NCI-H187 (cell line): ENCODE measurements at places on chromosomes 5 and 9.

DNA sequence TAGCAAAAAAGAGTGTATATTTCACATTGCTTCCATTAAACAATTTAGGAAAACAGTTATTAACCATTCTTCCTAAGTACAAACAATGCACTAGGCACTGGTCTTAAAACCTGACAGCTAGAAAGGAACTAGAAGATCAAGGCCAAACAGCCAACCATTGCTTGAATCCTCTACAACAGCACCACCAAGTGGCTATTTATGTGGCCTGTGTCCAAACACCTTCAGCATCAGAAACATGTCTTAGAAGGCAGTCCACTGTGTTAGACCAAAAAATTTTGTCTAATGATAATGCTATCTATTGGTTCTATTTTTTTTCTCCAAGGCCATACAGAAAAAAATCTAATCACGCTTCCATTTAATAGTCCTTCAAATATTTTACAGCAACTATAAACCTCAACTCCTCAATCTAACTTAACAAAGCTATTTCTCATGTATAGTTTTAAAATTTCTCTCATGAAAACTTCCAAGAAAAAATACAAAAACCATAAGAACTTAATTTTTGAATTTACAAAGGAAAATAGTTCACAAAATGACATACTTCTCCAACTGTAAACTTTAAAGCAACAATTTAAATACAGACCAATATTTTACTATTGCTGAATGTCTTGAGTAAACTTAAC is 36.1 kb downstream of the CAAP1 start:
- peak; percentile 1 for DNase-seq

DNA sequence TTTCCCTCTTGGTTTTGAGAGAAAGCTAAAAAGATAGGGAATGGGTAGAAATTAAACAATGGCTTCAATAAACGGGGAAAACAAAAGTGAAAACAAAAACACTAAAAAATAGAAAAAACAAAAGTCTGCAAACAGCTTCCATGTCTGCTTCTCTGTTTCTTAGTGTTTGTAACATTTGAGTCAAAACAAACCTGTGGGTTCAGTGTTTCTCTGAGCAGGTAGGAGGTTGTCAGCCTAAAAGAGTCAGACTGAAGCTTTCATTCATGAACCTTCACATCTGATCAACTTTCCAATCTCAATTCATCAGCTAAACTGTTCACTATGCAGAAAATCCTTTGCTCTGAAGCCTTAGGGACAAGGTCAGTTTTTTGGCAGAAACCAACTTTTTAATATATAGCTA is 102.5 kb upstream of the ADAMTS16 start:
- no peak for DNase-seq

GRCh38 chr5:32278406-32278805 is 34.3 kb downstream of the MTMR12 start:
- DNase-seq, result no peak

GRCh38 chr9:93659837-93660177 is 83.4 kb downstream of the PHF2 start:
- DNase-seq, result no peak

- no peak for DNase-seq
These were observed 303.8 kb upstream of the PRR16 start for GRCh38 chr5:120160124-120160895.

DNA sequence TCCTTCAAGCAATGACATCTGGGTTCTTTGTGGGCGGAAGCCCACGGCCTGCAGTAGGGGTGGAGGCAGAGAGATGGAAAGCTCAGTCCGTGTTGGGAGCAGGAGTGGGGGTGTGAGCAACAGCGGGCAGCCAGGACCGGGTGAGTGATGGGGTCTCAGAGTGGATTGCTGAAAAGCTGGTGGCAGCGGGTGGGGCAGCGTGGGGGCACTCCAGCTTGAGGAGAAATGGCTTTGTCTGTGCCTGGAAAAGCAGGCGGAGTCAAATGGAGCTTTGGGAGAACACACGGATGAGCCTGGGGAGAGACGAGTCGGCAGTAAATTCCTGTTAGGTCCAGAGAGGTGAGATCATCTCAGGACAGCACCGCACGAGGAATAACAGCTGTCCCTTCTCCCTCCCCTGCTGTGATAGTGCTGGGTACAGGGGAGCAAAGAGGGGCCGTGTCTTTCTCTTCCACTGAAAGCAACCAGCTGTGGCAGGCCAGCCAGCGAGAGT is 42.1 kb downstream of the CACNA1B start:
- no peak for DNase-seq

DNA sequence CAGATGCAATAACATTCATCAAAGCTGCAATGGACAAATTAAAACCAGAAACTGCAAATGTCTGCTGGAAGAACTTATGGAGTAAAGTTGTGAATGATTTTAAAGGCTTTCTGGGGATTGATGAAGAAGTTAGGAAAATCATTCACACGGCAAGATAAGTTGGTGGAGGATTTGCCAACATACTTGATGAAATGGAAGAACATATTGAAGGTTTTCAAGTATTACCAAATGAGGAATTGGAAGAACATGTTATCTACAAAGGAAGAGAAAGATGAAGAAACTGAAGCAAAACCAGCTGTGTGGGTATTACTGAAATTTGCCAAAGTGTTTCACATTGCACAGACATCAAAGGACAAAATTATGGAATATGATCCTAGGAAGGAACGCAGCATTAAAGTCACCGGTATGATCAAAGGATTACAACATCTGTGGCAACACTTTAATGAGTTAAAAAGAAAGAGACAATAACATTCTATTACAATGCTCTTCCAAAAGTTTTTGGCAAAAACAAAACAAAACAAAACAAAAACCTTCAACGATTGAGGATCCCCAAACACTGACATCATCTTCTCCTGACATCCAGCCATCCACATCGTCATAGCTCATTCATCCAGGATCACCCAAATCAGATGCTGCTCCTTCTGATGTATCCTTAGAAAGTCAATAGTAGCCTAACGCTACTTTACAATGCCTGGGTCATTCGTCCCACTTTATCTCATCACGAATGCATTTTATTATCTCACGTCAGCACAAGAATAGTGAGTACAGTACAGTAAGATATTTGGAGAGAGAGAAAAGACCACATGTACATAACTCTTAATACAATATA is 61.3 kb upstream of the SMC5 start:
- no peak for DNase-seq

DNA sequence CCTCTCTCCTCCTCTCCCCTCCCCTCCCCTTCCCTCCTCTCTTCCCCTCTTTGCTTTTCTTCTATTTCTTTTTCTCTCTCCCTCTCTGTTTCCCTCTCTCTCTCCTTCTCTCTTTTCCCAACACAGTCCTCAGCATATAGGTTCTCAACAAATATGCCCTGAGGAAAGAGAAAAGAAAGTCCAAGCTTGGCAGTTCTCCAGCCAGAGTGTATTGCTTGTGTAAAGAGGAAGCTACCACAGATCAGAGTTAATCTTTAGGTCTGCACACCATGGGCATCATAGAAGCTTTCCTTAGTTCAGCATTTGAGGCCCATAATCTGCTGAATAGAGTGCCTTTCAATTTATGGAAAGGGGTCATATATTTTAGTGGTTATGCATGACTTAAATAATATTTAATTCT is 382.8 kb upstream of the WWC1 start:
- no peak for DNase-seq

GRCh38 chr5:180646963-180647305 is 2.5 kb downstream of the FLT4 start:
- DNase-seq, result no peak

DNA sequence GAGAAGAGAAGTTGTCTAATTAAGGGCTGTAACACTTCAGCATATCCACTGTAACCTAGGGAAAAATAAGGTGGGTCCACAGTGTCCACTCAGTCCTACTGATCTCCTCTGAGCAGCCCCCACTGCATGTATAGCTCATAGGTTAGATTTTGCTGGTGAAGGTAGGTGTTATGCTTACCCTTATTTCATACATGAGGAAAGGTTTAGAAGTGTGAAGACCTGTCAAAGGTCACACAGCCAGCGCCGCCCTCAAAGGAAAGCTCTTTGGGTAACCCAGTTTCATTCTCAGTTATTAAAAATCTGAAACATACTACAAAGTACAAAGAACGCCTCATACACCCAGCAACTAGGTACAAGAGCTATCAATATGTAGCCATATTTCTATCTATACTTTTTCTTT is 87.2 kb downstream of the TLE4 start:
- DNase-seq, result no peak

- no peak for DNase-seq
These were observed 30.2 kb upstream of the GRHPR start for GRCh38 chr9:37392272-37392671.

- no peak for DNase-seq
These were observed 58.0 kb upstream of the SPATA31C2 start for GRCh38 chr9:88196142-88196790.

- DNase-seq, result no peak
These were observed 214.4 kb downstream of the SEMA6A start for GRCh38 chr5:116360008-116360853.

- no peak for DNase-seq
These were observed 992.1 kb downstream of the NR2F1-AS1 start for GRCh38 chr5:92588876-92589275.

DNA sequence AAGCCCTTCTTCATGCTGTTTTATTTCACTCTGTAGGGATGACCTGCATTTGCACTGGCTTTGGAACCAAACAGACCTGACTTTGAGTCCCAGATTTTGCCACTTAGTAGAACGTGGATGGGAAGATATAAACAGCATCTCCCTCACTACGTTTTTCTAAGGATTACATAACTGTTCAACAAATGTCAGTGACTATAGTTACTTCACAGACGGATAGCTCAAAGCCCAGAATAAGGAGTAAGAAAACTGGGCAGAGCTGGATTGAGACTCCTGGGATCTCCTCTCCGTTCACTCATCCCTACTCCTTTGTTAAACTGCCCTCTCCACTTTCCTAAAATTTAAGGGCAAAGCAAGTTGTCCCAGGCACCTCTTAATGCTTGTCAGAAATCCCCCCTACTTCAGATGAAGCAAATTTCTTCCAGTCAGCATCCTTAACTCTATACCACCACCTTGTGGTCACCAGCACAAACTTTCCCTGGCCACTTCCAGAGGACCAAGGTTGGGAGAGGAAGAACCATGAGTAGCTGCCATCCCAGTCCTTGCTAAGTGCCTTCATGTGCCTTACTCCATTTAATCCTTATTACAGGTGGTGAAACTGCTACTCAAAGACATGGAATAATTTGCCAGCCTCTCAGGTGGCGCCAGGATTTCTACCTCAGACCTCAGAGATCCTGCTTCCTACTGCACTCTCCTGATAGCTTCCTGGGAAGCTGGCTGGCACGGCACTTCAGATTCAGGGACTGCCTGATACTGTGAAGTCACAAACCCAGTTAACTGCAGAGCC is 38.4 kb downstream of the EGR1 start:
- DNase-seq, result no peak

DNA sequence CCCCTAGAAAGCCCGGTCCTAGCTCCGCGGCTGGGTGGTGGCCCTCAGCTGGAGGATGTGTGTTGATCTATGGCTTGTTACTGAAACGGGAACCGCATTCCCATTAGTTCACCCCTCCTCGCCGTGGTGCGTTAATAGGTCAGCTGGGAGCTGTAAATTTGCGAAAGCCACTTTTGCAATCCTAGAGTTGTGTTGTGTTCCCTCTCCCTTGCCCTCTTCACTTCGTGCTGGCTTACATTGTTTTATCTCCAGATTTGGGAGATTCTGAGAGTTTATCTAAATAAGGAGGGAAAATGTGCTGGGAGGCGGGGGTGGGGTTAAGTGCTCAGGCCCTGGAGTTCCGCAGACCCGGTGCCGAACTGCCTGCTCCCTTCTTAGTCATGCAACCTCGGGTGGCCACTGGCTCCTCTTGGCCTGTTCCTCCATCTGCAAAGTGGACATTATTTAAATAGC is 62.8 kb downstream of the HMCN2 start:
- no peak for DNase-seq

DNA sequence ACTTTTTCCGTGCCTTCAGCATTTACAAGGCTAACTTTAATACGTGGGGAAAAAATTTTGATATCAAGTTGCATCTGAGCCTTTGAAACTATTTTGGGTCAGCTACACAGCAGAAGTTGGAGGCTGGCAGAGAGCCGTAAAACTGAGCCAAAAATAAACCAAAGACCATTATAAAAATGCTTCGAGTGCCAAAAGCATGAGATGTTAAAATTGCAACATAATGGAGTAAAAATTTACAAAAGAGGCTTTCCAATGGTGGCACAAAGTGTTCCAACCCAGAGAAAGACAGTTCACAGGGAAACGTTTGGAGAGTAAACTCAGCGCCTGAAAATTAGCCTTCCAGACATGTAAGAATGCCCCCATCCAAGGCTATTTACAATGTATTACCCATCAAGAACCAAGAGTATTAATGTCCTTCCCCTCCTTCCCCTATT is 190.3 kb downstream of the TLE1 start:
- DNase-seq, result no peak

DNA sequence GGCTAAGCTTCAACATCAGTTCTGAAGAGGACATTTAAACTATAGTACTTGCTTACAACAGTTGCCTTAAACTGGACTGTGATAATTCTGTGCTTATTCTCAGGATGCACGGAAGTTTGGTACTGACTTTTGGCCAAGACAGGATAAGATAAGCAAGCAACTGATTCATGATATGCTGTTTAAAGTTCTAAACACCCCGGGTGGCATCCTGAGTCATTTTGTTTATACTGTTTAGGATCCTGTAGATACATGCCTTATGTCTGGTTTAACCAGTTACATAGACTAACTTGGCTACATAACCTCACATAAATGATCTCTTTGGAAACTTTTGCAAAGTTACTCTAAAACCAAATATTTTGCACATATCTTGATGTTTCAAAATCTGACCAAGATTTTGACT is 95.9 kb downstream of the CDH9 start:
- DNase-seq, result no peak

DNA sequence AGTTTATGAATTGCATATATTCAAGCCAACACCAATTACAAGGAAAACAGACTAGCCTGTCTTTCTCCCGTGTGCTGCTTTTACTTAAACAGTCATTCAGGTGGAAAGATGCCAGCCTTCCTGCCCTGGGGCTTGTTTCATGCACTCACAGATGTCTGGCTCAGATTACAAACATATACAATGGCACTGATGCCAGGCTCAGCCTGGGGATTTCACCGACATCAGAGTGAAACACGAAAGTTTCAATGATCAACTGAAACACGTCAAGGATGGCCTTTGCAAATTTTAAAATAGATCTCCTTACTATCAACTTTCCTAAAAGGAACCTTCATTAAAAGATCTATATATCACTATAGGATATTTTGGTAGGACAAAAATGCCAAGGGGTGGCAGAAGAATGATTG is 1576.5 kb downstream of the EFNA5 start:
- DNase-seq, result no peak

- no peak for DNase-seq
These were observed 74.3 kb downstream of the EPB41L4B start for GRCh38 chr9:109246533-109246932.

DNA sequence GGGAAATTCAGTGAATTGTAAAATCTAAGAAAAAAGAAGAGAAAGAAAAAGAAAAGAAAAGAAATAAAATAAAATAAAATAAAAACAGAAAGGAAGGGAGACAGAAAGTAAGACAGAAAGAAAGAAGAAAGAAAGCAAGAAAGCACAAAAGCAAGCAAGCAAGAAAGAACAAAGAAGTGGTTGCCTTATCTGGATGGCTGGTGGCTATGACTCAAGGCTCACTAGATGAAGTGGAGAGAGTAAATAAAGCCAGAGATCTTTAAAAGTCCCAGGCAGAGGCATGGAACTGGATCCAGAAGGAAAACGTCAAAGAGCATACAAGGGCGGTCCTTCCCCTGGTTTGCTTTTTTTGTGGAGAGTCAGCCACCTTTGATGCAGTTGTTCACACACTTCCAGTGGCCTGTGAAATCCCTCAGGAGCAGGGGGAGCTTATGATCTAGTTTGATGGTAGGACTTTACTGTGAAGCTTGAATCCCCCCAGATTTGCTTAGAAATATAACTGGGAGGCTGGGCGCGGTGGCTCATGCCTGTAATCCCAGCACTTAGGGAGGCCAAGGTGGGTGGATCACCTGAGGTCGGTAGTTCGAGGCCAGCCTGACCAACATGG is 176.7 kb upstream of the HMHB1 start:
- no peak for DNase-seq
